ENCODE measurements at places on chromosomes 3 and 15.

DNA sequence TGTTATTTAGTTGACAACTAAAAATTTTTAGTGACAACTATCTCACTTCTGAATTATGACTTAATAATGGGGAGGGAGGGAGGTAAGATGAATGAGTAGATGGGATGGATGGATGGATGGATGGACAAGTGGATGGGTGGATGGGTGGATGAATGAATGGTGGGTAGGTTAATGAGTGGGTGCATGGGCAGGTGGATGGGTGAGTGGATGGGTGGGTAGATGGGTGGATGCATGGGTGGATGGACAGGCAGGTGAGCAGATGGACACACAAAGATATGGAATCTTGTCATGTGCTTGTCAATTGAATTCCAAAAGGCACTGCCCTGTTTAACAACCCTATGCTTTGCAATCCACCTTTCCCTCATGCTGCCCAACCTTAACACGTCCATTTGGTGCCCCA, 41.5 kb downstream of the KLHL25 start:
- DNase-seq = no peak

DNA sequence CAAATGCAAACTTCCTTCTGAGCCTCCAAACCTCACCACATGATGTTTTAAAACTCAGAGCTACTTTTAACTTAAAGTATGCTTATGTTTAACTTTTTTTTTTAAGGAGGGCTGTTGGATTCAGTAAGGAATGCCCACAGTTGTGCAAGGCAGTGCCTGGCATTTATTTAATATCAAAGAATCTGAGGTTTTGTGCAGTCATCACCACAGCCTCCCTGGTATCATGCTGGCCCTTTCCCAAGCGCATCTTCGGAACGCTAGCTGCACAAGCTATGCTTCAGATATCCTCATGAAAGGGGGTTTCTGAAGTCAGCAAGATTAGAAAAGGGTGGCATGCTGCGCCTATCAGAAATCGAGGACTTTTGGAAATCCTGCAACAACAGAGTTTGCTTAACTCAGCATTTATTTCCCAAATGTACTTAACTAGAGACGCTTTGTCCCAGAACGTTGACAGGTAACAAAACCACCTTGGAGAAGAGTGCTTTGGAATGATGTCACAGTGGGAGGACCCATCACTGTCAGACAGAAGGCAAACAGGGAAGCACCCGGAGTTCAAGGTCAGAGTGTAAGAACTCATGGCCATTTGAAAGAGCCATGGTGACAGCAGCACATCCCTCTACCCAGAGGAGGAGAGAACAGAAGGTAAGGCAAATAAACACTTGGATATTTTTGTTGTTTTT, 120.2 kb upstream of the IGF1R start:
- DNase-seq = no peak

- DNase-seq = no peak
These were observed 14.4 kb upstream of the UNC13C start for GRCh38 chr15:53963801-53964200.

GRCh38 chr3:129972301-129972700, 2.2 kb upstream of the TRH start:
- no peak for DNase-seq

- DNase-seq = peak; percentile 70
These were observed 2.8 kb downstream of the DUSP7 start for GRCh38 chr3:52053307-52054304.

DNA sequence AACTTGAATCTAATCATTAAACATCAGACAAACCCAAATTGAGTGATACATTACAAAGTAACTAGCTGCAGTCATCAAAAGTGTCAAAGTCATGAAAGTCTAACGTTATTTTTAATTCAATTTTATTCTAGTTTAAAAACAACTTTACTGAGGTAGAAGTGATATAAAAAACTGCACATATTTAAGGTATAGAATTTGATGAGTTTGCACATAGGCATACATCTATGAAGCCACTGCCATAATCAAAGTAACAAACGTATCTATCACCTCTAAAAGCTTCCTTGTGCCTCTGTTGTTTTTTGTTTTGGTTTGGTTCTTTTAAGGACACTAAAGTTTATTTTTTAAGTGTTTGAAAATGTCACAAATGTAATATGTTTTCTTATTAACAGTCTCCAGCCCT, 130.9 kb downstream of the DLG1 start:
- no peak for DNase-seq

- DNase-seq = peak; percentile 72
These were observed 245.2 kb downstream of the TLE3 start for GRCh38 chr15:69852482-69852881.

- DNase-seq = no peak
These were observed 237.5 kb upstream of the ROPN1 start for GRCh38 chr3:124229420-124229819.

- DNase-seq = peak; percentile 98
These were observed 39.7 kb upstream of the PYGO1 start for GRCh38 chr15:55627730-55628368.

- no peak for DNase-seq
These were observed 106.4 kb downstream of the AQP9 start for GRCh38 chr15:58244536-58244935.

GRCh38 chr3:151789853-151790463, 24.0 kb upstream of the AADAC start:
- no peak for DNase-seq

- peak; percentile 66 for DNase-seq
These were observed 56.6 kb downstream of the MESD start for GRCh38 chr15:80932989-80933388.

- DNase-seq = peak; percentile 53
These were observed 34.3 kb downstream of the SEC22C start for GRCh38 chr3:42547401-42547945.

- DNase-seq = no peak
These were observed 567.3 kb downstream of the ROBO1 start for GRCh38 chr3:79200456-79200855.

DNA sequence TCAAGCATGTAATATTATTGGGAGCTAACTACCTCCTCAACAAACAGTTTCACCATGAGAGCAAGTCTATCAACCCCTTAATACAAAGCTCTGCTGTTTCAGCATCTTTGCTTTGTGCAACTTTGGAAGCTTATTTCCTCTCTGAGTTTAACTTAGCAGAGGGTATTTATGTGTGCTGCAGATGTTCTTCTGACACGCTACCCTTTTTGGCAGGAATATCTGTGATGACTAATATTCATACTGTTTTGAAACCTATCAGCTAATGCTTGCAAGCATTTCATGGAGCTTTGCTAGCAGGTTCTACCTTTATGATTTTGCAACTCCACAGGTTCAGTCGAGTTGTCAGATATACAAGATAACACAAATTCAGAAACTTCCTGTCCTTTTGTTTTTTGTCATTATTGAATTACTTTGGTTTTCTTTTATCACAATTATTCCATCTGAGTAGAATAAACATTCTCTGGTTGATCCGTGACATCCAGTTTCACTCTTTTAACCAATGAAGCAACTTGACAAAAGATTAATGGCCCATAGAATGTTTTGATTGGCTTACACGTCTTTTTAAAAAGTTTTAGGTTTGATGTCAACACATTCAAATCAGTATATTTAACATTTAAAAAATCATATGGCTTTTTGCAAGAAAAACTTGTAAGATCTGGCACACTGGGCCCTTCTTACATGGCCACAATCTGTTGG, 1.7 kb upstream of the SLC9A9 start:
- DNase-seq = peak; percentile 91

DNA sequence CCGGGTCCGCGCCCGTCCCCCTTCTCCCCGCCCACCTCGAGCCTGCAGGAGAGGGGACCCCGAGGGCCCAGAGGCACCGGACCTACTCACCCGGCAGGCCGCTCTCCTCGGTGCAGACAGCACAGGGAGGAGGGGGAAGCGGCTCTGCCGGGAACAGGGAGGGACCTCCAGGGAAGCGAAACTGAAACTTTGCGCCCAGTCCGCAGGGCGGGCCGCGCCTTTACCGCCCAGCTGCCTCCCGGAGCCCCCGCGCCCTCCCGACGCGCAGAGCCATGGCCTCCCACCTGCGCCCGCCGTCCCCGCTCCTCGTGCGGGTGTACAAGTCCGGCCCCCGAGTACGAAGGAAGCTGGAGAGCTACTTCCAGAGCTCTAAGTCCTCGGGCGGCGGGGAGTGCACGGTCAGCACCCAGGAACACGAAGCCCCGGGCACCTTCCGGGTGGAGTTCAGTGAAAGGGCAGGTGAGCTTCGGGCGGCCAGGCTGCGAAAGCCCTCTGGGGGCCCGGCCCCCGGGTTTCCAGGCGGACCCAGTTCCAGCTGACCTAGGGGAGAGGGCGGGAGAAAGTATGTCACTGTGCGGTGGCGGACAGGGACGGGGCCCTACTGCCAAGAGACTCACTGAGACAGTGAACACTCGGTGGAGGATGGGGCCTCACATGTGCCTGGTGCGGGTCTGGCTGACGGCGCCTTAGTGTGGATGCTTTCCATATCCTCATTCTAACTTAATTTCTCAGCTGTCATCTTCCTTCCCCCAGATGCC, at the start of the genes DTX3L and PARP9:
DTX3L (plus strand) TSS at position 184 of the 758 bp plus-strand sequence; CDS start at position 273, 89 bp downstream.
PARP9 (minus strand) TSS at position 146 of the 758 bp plus-strand sequence. CDS start 4,680 bp downstream, outside the sequence.
- DNase-seq = peak; percentile 86

DNA sequence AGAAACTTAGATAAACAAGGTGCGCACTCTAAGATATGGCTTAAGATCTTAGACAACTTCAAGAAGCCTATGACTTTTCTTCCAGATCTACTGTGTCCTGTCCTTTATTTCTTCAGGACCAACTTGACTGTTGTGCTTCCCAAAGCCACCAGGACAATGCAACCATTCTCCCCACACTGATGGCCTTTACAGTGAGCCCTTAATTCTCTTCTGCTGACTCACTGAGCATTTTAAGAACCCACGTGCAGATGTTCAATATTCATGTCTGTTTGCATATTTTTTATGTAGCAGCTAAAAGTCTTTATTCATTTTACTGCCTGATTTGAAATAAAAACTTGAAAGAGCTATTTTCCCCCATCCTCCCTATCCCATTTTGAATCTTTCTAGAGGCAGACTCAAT, 103.3 kb upstream of the SLC2A2 start:
- DNase-seq = peak; percentile 54

DNA sequence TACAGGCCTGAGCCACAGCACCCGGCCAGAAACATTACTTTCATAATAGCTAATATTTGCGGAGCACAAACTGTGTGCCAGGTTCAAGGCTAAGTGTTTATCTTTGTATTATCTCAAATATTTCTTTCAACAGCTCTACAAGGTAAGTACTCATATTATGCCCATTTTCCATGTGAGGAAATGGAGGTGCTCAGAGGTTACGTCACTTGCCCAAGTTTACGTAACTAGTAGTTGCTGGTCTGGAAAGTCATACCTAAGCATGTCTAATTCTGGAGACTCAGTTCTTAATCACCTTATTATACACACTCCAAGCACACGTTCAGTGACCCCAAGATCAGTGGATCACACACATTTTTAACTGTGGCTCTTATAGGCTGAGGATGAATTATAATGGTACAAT, 177.5 kb downstream of the OXSM start:
- no peak for DNase-seq

- DNase-seq = no peak
These were observed 364.4 kb downstream of the MECOM start for GRCh38 chr3:169299129-169299528.

- peak; percentile 20 for DNase-seq
These were observed 274.4 kb downstream of the TLE3 start for GRCh38 chr15:69823223-69823907.

DNA sequence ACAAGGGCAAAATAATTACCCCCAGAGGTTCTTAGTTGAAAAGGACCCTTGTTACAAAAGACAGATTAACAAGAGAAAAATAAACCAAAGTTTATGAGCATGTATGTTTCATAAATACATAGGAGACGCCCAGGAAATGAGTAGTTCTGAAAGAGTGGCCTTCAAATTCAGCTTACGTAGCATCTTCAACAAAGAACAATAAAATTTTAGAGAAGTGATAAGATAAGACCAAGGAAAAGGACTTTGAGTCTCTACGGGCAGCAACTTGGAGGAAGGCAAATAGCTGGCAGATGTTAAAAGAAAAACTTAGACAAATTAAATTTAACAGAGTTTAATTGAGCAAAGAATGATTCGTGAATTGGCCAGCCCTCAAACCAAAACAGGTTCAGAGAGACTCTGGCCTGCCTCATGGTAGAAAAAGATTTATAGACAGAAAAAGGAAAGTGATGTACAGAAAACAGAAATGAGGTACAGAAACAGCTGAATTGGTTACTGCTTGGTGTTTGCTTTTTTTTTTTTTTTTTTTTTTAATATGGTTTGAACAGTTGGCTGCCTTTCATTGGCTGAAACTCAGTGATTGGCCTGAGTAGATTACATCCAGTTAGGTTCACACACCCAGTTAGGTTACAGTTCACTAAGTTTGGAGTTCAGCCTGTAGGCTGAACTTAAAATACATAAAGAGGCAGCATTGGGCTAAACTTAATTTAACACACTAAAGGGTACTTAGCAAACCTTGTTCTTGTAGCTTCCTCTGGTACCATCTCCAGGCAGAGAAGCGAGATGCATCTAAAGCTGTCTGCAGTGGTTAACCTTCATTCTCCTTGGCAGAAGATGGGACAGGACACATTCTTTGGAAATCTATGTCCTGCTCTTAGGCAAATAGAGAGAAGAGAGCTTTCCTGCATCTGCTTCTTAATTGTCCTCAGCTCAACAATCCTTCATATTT, 23.2 kb downstream of the C2CD4B start:
- DNase-seq = peak; percentile 21

DNA sequence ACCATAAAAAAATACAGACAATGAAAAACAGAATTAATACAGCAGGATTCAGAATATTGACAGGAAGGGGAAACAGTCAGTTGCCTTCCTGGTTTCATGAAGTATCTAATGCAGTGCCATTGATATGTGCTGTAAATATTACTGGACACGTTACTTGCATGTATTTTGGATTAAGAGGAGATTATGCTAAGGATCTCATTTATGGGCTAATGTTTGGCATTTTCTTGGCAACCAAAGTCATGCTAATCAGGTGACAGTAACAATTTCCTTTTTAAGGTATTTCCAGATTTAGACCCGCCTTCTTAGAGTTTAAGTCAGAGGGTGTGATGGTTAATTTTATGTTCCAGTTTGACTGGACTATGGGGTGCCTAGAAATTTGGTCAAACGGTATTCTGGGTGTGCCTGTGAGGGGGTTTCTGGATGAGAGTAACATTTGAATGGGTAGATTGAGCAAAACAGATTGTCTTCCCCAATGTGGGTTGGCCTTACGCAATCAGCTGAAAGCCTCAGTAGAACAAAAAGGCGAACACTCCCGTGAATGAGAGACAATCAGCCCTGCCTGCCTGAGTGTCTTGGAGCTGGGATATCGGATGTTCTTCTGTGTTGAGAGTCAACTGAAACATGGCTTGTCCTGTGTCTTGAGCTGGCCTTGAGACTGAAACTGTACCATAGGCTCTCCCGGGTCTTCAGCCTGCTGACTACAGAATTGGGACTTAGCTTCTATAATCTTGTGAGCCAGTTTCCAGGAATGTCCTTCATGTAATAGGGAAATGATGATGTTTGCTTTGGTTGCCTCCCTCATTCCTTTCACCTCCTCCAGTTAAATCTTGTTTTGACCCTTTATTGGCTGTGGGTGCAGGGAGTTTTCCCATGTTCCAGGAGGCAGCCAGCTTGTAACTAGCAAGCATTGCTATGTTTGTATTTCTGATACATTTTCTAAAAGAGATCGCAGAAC, 10.5 kb downstream of the SQOR start:
- DNase-seq = peak; percentile 76

- peak; percentile 88 for DNase-seq
These were observed 11.3 kb downstream of the PRICKLE2 start for GRCh38 chr3:64213962-64214379.

Measured in iris pigment epithelial cell (primary cell).